Hindlimb muscle (tissue), 1 donor: ENCODE measurements at places on chromosomes 3 and 15. TPM values are rescaled to one million over a fixed set of nuclear protein-coding genes. Genes with fewer than 3 reads are reported as not detected.

GRCh38 chr15:72502220-72502809, 28.2 kb downstream of the ARIH1 start:
- DNase-seq, result no peak

GCHFR gene
- polyA plus RNA-seq, result 4.7 TPM

CTXN2 gene
- not detected for polyA plus RNA-seq

SPCS1 gene
- 79.2 TPM for polyA plus RNA-seq

- DNase-seq, result no peak
Measured at GRCh38 chr3:179037351-179037750, 34.3 kb downstream of the ZMAT3 start.

STXBP5L gene
- polyA plus RNA-seq, result not detected

DNA sequence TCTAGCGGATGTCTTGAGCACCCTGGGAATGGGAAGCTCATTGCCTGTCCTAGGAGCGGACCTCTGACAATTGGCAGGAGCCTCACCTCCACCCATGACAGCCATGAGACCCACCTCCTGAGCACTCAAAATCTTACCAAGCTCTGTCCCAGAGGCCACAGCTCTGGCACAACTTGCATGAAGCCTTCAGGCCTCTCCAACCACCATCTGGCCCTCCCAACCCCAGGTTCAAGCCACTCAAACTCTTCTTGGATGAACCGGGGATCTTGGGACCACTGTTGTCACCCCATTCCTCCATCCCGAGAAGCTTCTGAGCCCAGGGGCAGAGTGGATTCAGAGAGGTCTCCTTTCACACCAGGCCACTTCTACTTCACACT, 1.5 kb downstream of the VIPR1 start:
- no peak for DNase-seq
